ENCODE measurements at places on chromosomes 12 and 14. TPM values are rescaled to one million over a fixed set of nuclear protein-coding genes. Genes with fewer than 3 reads are reported as not detected.

GRCh38 chr14:22226381-22226780 lies 362.6 kb downstream of the DAD1 start:
- no peak overlapping the region for H3K27ac ChIP-seq
- no peaks in the 10 kb centered on the region for H3K27me3 ChIP-seq
- no peaks in the 10 kb centered on the region for H3K36me3 ChIP-seq
- no peaks in the 10 kb centered on the region for H3K4me1 ChIP-seq
- no peak overlapping the region for H3K4me3 ChIP-seq

GRCh38 chr12:118098911-118099671 lies 4.7 kb downstream of the VSIG10 start:
- H3K36me3 ChIP-seq, result no peaks in the 10 kb centered on the region
- H3K4me1 ChIP-seq, result peaks cover 25% of the 10 kb centered on the region
- no peak overlapping the region for H3K4me3 ChIP-seq
- no peak for DNase-seq
- H3K27ac ChIP-seq, result no peak overlapping the region

DNA sequence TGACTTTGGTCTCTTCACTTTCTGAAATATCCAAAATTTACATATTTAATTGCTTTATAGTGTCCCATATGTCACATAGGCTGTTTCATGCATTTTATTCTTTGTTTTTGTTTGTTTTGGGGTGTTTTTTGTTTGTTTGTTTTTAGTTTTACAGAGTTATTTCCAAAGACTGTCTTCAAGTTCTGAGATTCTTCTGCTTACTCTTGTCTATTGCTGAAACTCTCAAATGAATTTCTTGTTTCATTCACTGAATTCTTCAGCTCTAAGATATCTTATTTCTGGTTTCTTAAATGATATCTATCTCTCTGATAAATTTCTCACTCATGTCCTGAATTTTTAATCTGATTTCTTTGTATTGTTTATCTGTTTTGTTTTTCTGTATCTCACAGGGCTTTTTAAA lies 412.0 kb upstream of the ATP2B1 start:
- no peaks in the 10 kb centered on the region for H3K27me3 ChIP-seq
- H3K36me3 ChIP-seq, result no peaks in the 10 kb centered on the region
- no peak overlapping the region for H3K4me3 ChIP-seq
- no peak for DNase-seq
- H3K27ac ChIP-seq, result no peak overlapping the region

- H3K4me3 ChIP-seq, result no peak overlapping the region
- H3K4me1 ChIP-seq, result no peaks in the 10 kb centered on the region
- H3K27ac ChIP-seq, result no peak overlapping the region
- H3K36me3 ChIP-seq, result no peaks in the 10 kb centered on the region
- no peaks in the 10 kb centered on the region for H3K27me3 ChIP-seq
- no peak for DNase-seq
These were observed 27.7 kb downstream of the FIGNL2 start for GRCh38 chr12:51820526-51821439.

GRCh38 chr12:90829044-90829443 lies 125.9 kb downstream of the CCER1 start:
- no peak overlapping the region for H3K4me3 ChIP-seq
- H3K4me1 ChIP-seq, result no peaks in the 10 kb centered on the region
- no peak for DNase-seq
- H3K27ac ChIP-seq, result no peak overlapping the region
- no peaks in the 10 kb centered on the region for H3K36me3 ChIP-seq
- no peaks in the 10 kb centered on the region for H3K27me3 ChIP-seq

The SETD1B gene
- 1.1 TPM for polyA plus RNA-seq

The OTX2 gene
- polyA plus RNA-seq, result not detected

Measured in HepG2 (cell line).